CD4-positive, alpha-beta T cell treated with Interleukin-17A for 4 hours (primary cell): ENCODE measurements at places on chromosomes 4 and X.

- no peak for DNase-seq
Measured at GRCh38 chrX:126141014-126141413, 25.1 kb downstream of the DCAF12L2 start.

GRCh38 chrX:13755254-13755653 lies 20.7 kb downstream of the OFD1 start:
- DNase-seq, result peak; percentile 27

- DNase-seq, result no peak
Measured at GRCh38 chr4:137414802-137415201, 117.5 kb downstream of the PCDH18 start.

GRCh38 chr4:1057403-1057745 lies 45.9 kb downstream of the FGFRL1 start:
- no peak for DNase-seq

DNA sequence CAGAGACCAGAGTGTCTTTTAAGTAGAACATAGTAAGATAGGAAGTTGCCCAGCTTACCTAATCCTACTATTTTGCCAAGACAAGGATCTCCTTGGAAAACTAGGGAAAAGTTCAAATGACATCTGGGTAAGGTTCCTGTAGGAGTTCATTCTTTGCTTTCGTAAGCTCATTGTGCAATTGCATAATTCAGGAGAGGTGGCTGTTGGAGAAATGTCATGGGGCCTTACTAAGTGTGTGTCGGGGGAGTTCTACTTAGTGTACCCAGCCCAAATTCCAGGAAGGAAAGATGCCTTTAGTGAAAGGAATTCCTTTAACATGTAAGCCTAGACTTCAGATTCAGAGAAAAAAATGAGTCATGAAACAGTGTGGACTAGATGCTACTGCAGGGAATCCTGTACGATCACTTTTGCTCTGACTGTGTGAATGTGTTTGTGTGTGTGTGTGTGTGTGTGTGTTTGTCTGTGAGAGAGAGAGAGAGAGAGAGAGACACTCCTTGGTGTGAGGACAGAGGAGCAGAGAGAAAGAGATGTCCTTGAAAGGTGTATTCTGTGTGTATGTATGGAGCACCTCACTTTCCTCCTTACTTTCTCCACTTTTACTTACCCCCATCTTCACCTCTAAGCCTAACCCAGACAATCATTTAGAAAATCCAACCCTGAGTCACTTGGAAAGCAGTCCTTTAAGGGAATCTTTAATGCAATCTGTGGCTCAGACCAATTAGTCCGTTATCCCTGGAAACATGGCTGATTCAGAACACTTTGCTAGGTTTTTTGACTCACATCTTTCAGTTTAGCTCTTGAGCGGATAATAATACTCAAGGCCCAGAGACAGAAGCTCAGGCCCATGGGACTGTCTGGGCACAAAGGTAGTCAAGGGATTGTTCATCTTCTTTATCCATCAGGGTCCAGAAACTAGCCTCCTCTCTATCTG lies 114.5 kb upstream of the ACSL4 start:
- DNase-seq, result no peak

- DNase-seq, result no peak
Measured at GRCh38 chr4:55866290-55866907, 13.0 kb downstream of the EXOC1 start.

- DNase-seq, result no peak
Measured at GRCh38 chr4:22848332-22848731, 155.6 kb downstream of the GBA3 start.

GRCh38 chr4:23733476-23733875 lies 156.4 kb downstream of the PPARGC1A start:
- DNase-seq, result no peak

DNA sequence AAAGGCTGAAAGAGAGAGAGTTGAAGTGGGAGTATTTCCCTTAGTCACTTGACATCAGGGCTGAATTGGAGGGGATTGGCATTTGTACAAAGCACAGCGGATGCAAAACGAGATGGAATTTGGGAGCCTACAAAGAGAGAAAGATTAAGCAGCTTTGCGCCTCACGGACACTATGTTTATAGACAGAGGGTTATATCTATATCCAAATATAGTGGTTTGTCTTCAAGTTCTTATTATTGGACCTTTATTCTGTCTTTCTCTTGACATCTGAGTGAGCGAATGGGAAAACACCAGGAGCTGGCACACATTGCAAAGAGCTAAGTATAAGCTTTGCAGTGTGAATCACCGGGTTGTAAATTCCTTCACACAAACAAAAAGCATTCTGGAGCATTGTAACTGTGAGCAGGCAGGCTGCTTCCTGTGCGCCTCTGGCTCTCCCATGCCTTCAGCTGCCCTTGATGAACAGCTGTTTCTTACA lies 500.2 kb downstream of the STIM2 start:
- DNase-seq, result no peak
